ENCODE measurements at places on chromosomes 6 and 20. TPM values are rescaled to one million over a fixed set of nuclear protein-coding genes. Genes with fewer than 3 reads are reported as not detected.

LRP11 gene
- total RNA-seq: 59.6 TPM

NKAIN2 gene
- 17.8 TPM for total RNA-seq

DCBLD1 gene
- total RNA-seq: 14.9 TPM

NMBR gene
- total RNA-seq: not detected

SLC18B1 gene
- total RNA-seq: 3.3 TPM

RSPH4A gene
- total RNA-seq: 0.24 TPM

HLA-DPA1 gene
- total RNA-seq: 1.8 TPM

ZNF311 gene
- 1.7 TPM for total RNA-seq

MRAP2 gene
- 9.2 TPM for total RNA-seq

OTOR gene
- total RNA-seq: not detected

CST7 gene
- not detected for total RNA-seq

CST4 gene
- not detected for total RNA-seq

COL12A1 gene
- 2,335 TPM for total RNA-seq

TMX4 gene
- 32.3 TPM for total RNA-seq

MBOAT1 gene
- total RNA-seq: 6.5 TPM

HSPA1L gene
- 1.1 TPM for total RNA-seq

VSX1 gene
- not detected for total RNA-seq

LZTS3 gene
- 6.6 TPM for total RNA-seq

KHDRBS2 gene
- not detected for total RNA-seq

BPIFA1 gene
- not detected for total RNA-seq

WFDC12 gene
- total RNA-seq: not detected

TP53TG5 gene
- not detected for total RNA-seq

TREM2 gene
- not detected for total RNA-seq

C6orf15 gene
- total RNA-seq: not detected

THBS2 gene
- total RNA-seq: 687 TPM

NHSL1 gene
- 19.0 TPM for total RNA-seq

ZC3H12D gene
- total RNA-seq: 0.21 TPM

ULBP1 gene
- total RNA-seq: 11.5 TPM

BTN1A1 gene
- not detected for total RNA-seq

UQCC2 gene
- total RNA-seq: 75.7 TPM

PREX1 gene
- 24.2 TPM for total RNA-seq

KIF25 gene
- not detected for total RNA-seq

CD24 gene
- 0.42 TPM for total RNA-seq

UFL1 gene
- 22.7 TPM for total RNA-seq

PLTP gene
- 195 TPM for total RNA-seq

FHL5 gene
- not detected for total RNA-seq

PAK5 gene
- not detected for total RNA-seq

MUC22 gene
- total RNA-seq: not detected
